ENCODE measurements at places on chromosomes 5 and 9.

GRCh38 chr5:41524174-41524573 is 13.8 kb upstream of the PLCXD3 start:
- no peak for DNase-seq

GRCh38 chr5:37604290-37604689 is 225.2 kb downstream of the WDR70 start:
- no peak for DNase-seq

DNA sequence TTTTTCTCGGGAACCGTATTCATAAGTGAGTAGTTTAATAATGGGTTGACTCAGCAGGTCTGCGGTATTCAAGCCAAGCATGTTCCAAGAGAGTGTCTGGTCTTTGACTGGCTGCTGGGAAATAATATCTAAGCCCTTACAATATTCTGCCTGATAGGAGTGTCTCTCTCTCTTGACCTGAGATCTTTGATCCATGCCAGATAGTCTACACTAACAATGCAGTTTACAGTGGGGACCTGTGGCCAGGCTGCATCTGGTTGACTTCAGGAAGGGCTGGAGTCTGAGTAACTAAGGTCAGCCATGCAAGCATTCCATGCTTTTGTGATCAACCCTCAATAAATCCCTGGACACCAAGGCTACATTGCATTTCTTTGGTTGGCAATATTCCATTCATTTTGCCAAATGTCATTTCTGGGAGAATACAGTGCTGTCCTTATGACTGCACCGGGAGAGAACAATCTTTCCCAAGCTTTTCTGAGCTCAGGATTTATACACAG is 195.5 kb downstream of the SEMA5A start:
- DNase-seq = peak; percentile 96

- DNase-seq = peak; percentile 87
These were observed 110.0 kb upstream of the RPS23 start for GRCh38 chr5:82388181-82388580.

GRCh38 chr5:147309621-147310020 is 74.8 kb downstream of the STK32A start:
- no peak for DNase-seq

DNA sequence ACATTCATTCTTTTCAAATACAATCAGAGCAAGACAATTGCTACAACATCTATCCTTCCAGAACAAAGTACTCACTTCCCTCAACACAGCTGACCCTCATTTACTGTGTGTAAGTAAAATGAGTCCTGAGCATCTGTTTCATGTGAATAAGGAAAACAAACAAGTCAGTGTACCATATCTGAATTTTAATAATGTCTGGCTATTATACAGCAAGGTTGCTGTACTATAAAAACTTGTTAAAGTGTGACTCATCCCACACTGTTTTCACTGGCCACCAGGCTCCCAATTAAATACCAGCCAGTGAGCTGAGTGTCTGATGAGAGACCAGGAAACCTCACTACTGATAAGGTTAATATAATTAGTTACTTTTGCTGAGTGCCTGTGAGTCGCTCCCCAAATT is 339.8 kb downstream of the AGTPBP1 start:
- no peak for DNase-seq

- no peak for DNase-seq
These were observed 370.8 kb upstream of the RIOK2 start for GRCh38 chr5:97553604-97554452.

DNA sequence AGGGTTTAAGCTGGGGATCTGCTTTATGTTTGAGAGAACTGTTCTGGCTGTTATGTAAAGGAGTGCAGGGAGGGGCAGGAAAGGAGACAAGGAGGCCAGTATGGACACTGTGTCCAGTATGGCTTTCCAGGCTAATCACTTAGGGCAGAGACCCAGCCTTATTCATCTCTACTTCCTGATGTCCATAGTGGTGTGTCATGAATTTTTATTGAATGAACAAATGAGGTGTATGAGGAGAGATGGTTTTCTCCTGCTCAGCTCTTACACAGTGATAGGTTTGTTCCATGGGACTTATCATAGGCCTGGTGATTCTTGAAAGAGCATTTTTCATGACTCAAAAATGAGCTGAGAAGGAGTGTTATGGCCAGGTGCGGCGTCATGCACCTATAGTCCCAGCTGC is 20.5 kb upstream of the FGFR4 start:
- no peak for DNase-seq

DNA sequence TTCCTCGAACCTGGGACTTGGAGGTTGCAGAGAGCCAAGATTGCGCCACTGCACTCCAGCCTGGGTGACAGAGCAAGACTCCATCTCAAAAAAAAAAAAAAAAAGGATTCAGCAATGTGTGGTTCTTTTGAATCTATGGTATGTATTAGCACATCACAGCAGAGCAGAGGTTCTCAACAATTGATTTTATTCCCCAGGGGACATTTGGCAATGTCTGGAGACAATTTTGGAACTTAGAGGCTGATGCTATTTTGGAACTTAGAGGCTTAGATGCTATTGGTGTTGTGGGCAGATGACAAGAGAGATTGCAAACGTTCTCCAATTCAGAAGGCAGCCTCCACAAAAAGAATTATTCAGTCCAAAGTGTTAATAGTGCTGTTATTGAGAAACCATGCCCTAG is 115.2 kb downstream of the TMC1 start:
- DNase-seq = no peak

Data from fibroblast of the aortic adventitia (primary cell).